Stimulated activated CD8-positive, alpha-beta memory T cell treated with anti-CD3 and anti-CD28 coated beads, Interleukin-7, amount 100 ng/mL, for 1 hour (primary cell): ENCODE measurements at places on chromosomes 6 and 20.

GRCh38 chr6:137861550-137862337 is 5.3 kb upstream of the TNFAIP3 start:
- DNase-seq = no peak

DNA sequence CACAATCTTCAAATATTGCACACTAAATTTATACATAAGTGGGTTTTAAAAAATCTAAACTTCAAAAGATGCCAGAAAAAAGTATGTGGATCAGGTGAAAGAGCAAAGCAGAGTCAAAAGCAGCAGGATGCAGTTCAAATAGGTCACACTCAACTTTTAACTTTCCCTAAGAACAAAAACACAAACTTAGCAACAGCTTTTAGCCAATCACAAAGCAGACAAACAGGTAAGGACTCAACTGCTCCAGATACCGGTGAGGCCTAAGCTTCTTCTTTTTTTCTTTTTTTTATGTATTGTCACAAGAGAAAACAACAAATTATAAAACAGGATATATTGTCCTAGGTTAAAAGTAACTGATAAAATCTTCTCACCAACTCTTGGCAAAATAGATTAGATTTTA is 74.7 kb downstream of the SESN1 start:
- DNase-seq = no peak

GRCh38 chr6:161890133-161890831 is 616.4 kb upstream of the AGPAT4 start:
- DNase-seq = no peak

DNA sequence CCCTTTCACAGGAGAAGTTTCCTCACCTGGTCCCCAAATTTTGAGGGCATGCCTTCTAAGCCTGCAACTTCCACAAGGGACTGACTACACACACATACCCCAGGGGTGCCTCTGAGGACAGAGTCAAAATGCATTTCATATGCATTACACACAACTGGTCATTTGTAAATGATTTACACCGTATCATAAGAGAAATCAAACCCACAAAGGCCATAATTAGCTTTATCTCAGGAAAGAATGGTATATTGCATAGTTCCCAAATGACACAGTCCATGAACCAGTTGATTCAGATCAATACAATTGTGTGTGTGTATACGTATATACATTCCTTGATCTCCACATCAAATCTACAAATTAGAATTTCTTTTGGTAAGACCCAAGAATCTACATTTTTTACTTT is 203.3 kb upstream of the PRDM1 start:
- no peak for DNase-seq

GRCh38 chr6:34982424-34982852 is 93.4 kb downstream of the ANKS1A start:
- DNase-seq = no peak

DNA sequence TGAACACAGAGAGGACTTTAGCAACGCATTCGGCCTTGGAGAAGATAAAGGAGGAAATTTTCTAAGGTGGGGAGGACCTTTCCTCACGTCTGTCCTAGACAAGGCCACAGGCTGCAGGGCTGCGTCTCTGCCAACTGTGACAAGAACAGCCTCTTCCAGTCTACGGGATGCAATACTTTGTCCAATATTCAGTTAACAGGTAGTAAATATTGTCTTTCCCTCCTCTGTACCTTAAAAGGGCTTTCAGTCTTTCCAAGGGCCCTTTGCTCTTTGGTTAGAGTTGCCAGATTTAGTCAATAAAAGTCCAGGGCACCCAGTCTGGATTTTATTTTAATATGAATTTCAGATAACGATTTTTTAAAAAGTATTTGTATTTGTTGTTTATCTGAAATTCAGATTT is 78.2 kb downstream of the ELOVL4 start:
- no peak for DNase-seq

DNA sequence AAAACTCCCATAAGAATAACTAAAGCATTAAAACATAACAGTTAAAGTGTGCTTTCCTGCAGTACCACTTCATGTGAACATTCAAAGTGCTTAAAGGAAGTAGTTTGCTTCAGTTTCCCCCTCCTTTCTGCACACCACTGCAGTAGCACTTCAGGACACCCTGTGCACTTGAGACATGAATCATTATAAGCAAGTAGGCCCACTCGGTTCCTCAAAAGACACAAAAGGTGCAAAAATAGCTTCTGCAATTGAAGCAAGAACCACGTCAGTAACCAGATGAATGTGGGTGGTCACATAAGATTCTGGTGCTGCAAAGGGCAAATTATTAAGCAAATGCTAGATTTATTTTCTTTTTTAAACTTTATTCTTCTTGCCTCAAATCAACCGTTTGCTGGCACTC is 160.6 kb downstream of the HIVEP2 start:
- DNase-seq = no peak

DNA sequence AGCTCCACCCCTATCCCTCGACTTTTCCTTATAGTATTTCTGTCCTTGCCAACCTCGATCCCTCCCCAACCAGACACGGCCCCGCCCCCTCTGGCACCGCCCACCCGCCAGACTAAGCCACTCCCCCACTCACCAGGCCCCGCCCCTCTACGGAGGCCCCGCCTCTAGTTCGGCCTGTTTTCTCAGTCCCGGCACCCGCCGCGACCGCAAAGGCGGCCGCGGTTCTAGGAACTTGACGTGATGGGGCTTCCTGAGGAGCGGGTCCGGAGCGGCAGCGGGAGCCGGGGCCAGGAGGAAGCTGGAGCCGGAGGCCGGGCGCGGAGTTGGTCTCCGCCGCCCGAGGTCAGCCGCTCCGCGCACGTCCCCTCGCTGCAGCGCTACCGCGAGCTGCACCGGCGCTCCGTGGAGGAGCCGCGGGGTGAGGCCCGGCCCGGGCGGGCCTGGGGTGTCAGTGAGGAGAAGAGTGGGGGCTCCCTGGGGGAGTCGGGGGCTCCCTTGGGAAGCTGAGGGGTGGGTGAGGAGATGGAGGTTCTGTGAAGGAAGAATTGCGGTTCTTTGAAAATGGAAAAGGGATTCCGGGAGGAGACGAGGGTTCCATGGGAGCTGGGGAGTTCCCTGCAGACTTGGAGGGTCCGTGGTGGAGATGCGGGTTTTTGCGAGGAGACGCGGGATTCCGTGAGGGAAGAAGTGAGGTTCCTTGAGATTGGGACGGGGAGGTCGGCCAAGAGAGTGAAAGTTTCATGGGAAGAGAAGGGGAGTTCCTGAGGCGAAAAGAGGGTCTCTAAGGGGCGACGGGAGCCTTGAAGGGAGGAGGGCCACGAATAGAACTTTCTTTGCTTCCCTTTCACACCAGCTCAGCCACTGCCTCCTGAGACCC is at the start of gene ACSS2:
Gene ACSS2, plus strand, starts transcription at position 207 of the 877 bp plus-strand sequence. Its CDS starts 34 bp downstream, at position 241.
- peak; percentile 96 for DNase-seq

DNA sequence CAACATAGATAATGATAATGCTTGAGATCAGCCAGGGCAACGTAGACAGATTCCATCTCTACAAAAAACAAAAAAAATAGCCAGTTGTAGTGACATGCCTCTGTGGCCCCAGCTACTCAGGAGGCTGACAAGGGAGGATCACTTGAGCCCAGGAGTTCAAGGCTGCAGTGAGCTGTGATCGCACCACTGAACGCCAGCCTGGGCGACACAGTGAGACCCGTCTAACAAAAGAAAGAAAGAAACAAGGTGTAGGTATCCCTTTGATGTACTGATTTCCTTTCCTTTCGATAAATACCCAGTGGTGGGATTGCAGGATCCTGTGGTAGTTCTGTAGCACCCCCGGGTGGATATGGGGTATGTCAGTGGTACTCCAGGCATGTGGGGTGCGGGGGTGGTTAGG is 48.2 kb upstream of the ADTRP start:
- DNase-seq = no peak

GRCh38 chr6:16367571-16367970 is 129.2 kb downstream of the GMPR start:
- no peak for DNase-seq

DNA sequence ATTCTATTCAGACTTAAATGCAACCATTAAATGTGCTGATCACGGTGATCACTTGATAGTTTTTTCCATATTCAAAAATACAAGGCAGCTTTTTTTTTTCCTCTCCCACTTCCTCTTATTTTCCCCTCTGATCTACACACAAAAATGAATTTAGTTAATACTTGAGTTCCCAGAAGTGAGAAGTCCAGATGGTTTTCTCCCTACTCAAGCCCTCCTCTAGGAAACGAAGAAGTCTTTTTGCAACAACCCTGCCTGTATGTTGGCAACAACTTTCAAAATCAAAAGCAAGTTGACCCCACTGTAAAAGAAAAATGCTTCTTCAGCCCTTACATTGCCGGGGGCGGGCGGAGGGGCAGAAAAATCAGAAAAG is 24.3 kb downstream of the ARHGAP18 start:
- DNase-seq = no peak

DNA sequence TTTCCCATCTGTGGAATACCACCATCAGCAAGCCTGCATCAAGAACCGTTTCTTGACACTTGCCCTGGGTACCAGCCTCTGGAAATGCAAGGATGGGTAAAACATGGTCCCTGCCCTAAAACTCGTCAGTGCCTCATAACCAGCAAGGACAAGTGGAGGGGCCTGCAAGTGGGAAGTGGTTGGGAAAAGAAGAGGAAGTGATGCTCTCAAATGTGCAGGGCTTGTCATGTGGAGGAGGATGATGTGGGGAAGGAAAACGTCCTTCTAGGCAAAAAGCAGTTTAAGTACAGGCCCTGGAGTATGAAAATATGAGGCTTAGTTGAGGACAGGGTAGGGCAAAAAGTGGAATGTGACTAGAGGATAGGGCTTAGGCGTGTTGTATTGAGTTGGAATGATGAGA is 19.0 kb downstream of the RREB1 start:
- DNase-seq = no peak

- DNase-seq = no peak
Observed at GRCh38 chr6:97665446-97665845, 382.4 kb upstream of the MMS22L start.

DNA sequence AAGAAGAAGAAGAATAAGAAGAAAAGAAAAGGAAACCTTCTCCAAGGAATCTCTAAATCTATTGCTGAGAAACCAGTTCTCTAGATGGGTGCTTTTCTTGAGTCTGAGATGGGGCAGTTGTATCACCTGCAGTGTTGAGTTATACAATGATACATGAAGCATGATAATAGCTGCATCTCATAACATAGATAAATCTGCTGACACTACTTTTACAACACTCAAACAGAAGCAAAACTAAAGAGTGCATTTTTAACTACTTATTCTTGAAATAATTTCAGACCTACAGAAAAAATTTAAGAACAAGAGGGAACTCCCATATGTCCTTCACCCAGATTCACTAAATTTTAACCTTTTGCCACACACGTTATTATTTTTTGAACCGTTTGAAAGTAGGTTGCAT is 70.3 kb downstream of the SYNJ2 start:
- DNase-seq = no peak

DNA sequence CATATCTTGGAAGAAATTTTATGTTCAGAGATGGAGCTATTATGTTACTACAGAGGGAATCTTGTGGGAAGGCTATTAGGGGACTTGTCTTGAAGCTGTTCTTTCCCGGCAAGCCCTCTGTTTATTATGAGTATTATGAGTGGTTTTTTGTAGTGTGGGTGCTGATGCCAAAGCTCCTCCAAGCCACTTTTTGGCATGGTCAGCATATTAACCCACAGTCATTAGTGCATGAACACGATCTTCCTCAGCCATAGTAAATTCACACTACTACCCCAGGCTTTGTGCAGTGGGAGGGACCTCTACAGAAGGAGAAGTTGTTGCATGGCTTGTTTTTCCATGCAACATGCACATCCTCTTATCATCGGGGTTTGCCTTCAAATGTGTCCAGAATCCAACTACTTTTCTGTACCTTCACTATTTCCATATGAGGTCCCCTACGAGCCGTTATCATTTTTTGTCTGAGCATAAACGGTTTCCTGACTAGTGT is 6.5 kb upstream of the BMP6 start:
- no peak for DNase-seq

DNA sequence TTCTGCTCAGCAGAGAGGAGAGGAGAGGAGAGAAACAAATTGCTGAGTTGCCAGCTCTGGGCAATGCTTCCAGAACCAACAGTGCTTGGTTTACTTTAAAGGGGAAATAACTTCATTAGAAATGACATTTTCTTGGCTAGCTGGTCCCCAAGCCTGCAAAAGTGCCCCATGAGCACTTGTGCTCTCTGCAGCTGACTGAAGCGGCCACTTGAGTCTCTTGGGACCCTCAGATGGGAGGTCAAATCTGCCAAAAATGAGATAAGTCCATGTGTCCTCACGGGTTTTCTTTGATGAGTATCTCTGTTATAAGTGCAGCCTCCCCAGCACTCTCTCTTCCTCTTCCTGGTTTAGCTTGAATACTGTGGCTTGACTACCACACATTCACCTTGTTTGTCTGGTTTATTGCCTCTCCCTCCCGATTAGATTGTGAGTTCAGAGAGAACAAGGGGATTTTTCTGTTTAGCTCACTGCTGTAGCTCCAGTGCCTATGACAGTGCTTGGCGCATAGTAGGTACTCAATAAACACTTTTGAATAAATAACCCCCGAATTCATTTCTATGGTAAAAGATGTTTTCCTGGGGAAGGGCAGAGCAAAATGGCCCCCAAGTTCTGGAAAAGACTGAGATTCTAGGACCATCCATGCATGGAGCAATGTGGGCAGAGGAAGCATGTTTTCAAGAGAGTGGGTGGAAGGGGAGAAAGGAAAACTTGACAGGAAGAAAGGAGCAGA is 7.0 kb upstream of the RIN2 start:
- DNase-seq = no peak

DNA sequence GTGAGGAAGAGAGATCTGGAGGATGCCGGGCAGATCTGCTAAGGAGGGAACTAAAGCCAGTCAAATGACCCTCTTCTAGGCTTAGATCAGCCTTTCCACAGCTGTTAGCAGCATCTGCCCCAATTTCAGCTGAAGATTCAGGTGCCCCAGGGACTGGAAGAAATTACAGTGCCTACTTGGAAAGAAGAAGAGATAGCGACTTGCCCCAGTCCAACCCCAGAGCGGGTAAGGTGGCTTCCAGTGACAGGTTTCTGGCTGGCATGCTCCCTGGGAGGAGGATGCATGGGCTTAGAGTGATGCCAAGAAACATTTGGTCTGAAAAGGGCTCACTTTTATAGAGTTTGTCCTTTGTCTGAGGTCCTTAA is 620 bp downstream of the TJAP1 start:
- DNase-seq = no peak

GRCh38 chr6:167221400-167222201 is 63.8 kb upstream of the GPR31 start:
- no peak for DNase-seq

- no peak for DNase-seq
Observed at GRCh38 chr6:45667766-45668165, 290.0 kb upstream of the SUPT3H start.
